Islet precursor cell (in vitro differentiated cells): ENCODE measurements at places on chromosomes 5 and 9.

DNA sequence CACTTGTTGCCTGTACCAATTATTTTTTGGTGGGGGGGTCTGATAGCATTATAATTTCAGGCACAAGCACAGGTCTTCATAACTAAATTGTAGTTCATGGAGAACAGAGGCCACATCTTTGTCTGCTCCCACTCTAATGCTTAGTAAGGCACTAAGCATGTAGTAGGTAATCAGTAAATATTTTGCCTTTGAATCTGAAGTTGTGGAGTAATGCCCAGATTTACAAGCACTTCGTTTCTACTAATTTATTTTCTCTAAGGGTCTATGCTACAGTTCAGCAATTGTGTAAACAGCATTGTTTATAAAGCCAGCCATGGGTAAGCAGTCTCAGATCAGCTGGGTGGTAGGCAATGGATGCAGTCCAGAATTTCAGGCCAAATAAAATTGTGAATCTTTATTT lies 78.6 kb downstream of the GRIA1 start:
- DNase-seq = no peak

DNA sequence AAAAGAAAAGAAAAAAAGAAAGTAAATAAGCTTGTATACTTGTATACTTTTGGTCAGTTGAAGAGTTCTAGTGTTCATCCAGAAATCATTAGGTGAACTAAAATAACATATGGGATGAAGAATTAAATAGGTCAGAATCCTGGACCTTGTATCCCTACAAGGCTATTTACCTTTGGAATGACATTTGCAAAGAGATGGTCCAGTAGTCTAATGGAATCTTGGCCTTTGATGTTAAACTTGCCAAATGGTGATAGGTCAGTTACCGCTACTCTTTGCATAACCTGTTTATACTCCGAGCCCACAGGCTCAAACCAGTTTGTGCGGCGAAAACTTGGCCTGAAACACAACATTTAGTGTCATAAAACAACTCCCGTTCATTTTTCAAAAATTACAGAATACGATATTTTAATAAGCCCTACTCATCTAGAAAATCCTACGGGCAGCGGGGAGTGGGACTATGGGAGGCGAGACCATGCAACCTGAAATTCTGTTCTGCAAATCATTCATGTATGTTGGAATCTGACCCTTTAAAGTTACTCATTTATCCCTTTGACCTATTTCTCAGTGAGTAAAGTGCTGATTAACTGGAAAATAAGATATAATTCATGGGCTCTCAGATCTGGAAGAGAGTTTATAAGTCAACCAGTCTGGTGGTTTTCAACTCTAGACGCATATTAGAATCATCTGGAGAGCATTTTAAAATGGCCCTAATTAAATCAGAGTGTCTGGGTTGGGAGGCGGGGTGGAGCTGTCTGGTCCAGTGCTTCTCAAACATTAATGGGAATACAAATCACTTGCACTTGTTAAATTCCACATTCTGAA lies 38.6 kb downstream of the DMGDH start:
- no peak for DNase-seq

DNA sequence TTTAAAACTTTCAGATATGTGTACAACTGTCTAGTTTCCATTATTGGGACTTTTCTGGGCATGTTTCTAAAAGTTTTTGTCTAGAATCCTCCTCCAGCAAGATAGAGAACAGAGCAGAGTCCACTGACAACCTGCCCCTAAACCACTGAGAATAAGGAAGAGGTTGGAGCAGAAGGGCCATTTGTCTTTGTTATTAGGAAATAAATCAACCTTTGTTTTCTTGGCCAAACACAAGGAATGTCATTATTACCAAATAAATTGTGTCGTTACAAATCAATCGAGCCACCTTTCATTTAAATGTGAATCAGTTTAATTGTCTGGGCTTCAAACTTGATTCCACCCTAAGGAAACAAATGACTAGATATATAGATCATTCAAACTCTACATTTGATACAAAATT lies 81.4 kb downstream of the GAS1 start:
- no peak for DNase-seq

GRCh38 chr9:95082401-95083084 lies 235.0 kb downstream of the FANCC start:
- peak; percentile 22 for DNase-seq

- DNase-seq = no peak
These were observed 36.0 kb downstream of the RCL1 start for GRCh38 chr9:4828761-4829160.

- no peak for DNase-seq
These were observed 96.0 kb upstream of the PHF24 start for GRCh38 chr9:34862043-34862442.

- peak; percentile 75 for DNase-seq
These were observed 43.0 kb downstream of the STRBP start for GRCh38 chr9:123225374-123225813.

DNA sequence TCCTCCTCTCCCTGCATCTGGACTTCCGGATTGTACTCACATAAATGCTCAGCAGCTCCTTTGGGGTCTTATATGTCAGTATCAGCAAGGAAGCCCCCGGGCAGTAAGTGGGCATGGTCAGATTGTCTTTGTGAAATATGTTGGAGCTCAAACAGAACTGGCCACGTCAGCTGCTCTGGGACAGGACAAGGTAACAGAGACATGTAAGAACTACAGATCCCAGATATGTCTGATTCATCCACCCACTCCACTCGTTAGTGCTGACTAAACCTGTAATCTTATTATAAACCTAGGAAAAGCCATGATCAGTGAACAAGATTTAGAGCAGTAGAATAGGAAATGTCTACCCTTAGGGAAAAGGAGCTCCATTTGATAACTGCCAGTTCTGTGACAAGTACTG lies 561.8 kb downstream of the CETN3 start:
- DNase-seq = peak; percentile 62
